NCI-H460 (cell line): ENCODE measurements at places on chromosomes 1 and 21. TPM values are rescaled to one million over a fixed set of nuclear protein-coding genes. Genes with fewer than 3 reads are reported as not detected.

DNA sequence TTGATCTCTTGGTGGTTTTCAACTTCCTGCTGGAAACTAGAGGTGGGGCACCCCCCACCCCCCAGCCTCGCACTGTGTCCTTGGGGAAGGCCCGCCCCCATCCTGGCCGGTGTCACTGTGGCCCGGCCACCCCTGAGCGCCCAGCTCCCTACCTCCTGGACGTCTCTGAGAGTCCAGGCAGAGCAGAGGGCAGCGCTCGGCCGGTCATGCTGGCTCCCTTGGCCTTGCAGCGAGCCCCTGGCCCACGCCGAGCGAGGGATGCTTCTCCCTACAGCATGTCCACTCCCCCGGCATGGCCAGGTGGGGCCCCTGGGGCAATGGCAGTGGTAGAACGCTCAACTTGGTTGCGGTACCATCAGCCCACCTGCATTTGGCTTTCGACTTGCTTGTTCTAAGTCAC is 28.7 kb upstream of the TRAPPC10 start:
- no peak for DNase-seq

The FCAMR gene
- total RNA-seq = not detected in 2 replicates

- DNase-seq = no peak
Measured at GRCh38 chr1:93533677-93534076, 85.8 kb downstream of the FNBP1L start.

The HMGCS2 gene
- total RNA-seq = not detected in 2 replicates

DNA sequence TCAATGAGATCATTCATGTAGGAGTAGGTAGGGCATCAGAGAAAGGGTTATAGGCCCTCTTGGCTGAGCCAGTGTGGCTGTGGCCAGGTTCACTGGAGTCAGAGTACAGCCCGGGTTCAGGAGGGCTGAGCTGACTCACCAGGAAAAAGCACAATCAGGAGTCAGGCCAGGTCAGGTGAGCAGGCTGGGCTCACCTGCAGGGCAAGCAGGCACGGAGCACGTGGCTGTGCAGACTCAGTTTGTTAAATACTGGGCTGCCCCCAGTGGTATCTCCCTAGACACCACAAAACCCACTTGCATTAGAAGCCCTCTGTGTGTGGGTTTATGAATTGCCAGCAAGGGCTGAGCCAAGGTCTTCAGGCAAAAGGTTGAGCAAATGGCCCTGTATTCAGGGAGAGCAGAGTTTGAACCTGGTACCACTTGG is 122.1 kb upstream of the SERBP1 start:
- no peak for DNase-seq

The DMBX1 gene
- total RNA-seq = 0.09 TPM in 1 of 2 replicates, not detected in the other

DNA sequence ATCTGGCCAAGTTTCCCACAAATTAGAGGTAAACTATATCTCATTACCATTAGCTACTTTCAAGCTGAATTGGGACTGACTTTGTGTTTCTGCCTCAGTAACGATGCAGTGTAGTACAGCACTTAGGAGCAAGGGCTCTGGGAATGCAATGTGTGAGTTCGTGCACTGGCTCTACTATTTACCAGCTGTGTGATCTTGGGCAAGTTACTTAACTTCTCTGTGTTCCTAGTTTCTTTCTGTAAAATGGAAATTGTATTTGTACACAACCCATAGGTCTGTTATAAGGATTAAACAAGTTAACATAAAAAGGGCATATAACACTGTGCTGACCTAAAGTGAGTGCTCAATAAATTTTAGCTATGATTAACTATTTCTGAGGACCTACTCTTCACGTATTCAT is 65.0 kb upstream of the CSF1 start:
- DNase-seq = no peak

GRCh38 chr1:157732755-157733154 is 32.2 kb upstream of the FCRL3 start:
- no peak for DNase-seq

- no peak for DNase-seq
Measured at GRCh38 chr21:27793901-27794300, 827.0 kb upstream of the ADAMTS5 start.

DNA sequence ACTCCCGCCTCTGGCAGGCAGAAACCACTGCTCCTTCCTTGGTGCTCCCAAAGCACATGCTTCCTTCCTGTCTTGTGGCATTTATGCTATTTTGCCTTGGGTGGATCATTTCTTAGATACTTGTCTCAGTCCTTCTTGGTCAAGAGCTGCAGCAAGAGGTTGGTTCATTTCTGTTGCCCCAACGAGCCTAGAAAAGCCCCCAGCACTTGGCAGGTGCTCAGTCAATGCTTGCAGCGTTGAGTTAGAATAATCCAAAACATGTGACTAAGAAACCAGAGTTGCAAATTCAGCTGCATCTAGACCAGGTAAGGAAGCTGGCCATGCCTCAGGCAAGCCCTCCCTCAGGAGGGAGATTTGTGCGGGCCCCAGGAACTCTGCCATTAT is 42.4 kb upstream of the TENT5C start:
- no peak for DNase-seq
